ENCODE measurements at places on chromosomes 2 and 18.

DNA sequence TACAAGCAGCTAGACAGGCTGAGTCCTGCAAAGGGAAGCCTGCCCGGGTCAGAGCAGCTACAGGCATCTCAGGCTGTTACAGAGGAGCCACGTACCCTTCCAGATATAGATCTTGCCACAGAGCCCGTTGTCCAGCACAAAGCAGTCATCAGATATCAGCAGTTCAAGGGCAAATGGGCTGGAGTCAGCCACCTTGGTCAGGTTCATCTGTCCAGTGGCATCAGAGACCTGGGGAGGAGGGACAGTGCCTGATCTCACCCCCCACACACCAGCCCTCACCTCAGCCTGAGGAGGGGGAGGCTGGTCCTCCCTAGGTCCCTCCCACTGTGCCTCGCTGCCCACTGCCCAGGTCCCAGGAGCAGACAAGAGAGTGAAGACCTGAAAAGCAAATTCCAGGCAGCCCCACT, 12.2 kb downstream of the CAPG start:
- DNase-seq, result no peak

DNA sequence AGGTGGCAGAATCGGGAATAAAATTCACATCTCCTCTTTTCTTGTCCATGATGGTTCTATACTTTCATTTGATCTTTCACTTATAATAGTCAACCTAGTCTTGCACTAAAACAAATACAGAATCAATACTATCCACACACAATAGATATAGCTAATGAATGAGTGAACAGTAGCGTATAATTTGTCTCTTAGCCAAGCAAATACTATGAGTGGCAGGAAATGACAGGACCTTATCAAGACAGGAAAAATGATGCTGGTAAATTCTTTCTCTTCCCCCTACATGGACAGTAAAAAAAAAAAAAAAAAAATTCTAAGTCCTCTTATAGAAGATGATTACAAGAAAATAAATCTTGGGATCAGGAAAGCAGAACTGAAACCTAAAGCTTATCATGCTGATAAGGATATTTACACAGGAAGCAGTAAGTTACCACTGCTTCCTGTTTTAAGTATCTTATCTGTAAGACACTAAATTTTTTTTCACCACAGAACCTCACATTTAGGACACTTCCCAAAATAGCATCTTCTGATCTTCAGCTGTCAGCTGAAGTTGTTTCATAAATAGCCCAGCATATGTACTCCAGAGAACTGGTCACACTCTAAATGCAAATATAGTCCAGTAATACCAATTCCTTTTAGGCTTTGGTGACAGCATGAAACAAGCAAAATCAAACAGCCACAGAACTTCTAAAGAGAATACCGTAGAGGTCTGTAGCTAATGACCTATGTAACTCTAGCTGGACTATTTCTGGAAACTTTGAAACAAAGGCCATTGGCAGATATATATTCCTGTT, 27.0 kb downstream of the IRS1 start:
- no peak for DNase-seq

- no peak for DNase-seq
Measured at GRCh38 chr18:1993866-1994265, 577.4 kb downstream of the METTL4 start.

DNA sequence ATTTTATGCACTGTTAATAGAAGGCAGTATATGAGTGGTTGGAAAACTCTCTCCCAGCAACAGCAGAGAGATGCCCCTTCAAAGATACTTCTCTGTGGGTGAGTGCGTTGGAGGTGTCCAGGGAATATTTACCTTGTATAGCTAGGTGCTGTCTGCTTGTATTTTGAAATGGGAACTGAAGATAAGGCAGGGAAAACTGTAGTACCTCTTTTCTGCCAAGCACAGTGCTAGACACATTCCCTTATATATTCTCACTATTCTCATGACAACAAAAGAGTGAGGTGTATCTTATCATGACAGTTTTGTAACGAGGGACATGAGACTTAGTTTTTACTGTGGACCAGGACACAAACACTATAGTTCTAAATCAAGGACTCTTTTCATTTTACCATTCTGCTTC, 2.1 kb downstream of the TTC39C start:
- DNase-seq, result no peak

DNA sequence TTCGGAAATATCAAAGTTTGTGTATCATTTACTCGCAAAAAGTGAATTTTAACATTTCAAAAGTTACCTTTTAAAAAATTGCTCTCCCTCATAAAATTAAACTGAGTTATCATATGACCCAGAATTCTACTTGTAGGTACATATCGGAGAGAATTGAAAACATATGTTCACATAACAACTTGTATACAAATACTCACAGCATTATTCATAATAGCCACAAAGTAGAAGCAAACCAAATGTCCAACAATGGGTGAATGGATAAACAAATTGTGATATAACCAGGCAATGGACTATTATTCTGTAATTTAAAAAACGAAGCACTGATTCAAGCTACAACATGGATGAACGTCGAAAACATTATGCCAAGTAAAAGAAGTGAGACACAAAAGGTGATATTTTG, 412.0 kb upstream of the TCF4 start:
- DNase-seq, result no peak

DNA sequence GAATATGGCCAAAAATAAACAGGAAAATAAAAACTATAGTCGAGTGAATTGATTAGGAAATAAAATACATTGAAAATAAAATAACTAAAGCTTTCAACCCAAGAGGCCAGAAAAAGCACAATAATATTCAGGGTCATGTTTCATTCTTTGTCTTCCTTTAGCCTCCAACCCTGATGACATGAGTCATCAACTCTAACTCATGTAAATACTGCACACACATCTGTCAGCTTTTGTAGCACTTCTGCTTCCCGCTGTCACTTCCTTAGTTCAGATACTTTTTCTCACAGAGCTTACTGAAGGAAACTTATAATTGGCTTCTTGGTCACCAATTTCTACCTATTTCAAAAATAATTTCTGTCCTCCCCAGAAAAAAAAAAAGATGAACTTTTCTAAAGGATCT, 112.8 kb downstream of the UPP2 start:
- no peak for DNase-seq

- peak; percentile 52 for DNase-seq
Measured at GRCh38 chr2:98487806-98488189, 43.1 kb downstream of the INPP4A start.

- DNase-seq, result no peak
Measured at GRCh38 chr2:241560883-241561474, 2.4 kb downstream of the BOK start.

- DNase-seq, result no peak
Measured at GRCh38 chr18:54203914-54204313, 20.6 kb downstream of the MBD2 start.

DNA sequence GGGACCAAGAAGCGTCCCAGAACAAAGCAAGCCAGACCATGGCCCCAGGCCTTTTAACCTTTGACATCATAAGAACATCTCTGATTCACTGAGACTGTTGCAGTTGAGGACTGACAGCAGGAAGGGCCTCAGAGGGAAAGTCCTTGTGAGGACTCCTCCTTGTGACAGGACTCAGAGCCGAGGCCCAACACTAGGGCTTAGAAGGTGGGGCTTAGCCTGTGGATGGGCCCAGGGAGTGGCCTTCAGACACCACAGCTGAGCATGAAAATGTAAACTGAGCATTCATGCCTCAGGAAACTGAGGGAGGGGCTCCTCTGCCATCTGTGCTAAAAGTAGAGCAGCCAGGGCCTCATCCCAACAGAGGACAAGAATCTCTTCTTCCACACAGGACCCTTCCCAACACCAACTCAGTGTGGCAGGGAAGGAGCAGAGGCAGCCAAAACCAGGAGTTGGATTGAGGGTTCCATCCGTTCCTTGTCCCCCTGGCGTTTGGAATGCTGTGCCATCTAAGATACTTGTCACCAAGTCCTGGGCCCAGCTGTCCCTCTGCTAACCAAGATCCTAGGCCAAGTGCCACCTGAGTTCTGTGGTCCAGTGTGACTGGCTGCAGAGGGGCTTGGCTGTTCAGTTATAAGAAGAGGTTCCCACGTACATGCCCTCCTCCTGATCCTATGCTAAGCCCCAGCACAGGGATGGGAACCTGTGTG, 37.5 kb upstream of the CAB39 start:
- DNase-seq, result no peak

Data from activated T-cell treated with anti-CD3 and anti-CD28 coated beads, Interleukin-2, amount 50 U/mL, for 24 hours (primary cell).